Brain pericyte (primary cell): ENCODE measurements at places on chromosomes 1 and 21.

DNA sequence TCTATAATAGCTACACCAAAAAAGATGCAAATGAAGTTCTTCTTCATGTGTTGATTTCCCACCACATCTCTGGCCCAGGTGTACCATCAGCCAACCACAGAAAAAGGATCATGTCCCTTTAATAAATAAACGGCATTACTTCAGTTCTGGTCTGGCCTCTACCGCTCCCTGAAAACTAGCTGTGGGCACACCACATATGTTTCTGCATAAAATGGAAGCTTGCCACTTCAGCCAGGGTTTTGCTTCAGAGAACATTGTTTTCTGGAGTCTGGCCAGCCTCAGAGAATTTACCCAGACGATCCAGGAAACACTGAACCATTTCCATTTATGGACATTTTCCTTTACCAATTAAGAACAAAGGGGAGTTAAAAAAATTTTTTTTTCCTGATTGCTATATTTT lies 5.8 kb upstream of the LAMC2 start:
- DNase-seq: no peak

DNA sequence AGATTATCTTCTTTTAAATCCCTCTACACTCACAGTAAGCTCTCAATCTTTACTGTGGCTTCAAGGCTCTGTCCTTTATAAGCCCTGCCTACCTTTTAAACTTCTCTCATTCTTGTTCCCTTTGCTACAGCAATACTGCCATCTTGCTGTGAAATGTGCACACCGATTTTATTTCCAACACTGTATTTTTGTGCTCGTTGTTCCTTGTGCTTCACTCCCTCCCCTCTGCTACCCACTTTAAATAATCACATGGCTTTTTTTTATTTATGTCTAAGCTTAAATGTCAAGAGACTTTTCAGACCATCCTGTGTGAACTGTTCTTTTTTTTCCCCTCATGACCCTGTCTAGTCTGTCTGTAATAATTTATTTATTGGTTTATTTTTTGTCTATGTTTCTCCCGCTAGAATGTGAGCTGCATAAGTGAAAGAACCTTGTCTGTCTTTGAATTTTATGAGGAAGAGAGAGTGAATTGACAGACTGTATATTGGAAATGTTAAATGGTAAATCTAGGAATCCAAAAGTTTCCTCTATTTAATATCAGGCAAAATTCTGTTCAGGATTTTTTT lies 45.7 kb downstream of the ABCD3 start:
- peak; percentile 8 for DNase-seq

GRCh38 chr1:205438213-205439158 lies 16.6 kb upstream of the LEMD1 start:
- no peak for DNase-seq

- DNase-seq: no peak
These were observed 43.8 kb upstream of the RAVER2 start for GRCh38 chr1:64701071-64701470.

DNA sequence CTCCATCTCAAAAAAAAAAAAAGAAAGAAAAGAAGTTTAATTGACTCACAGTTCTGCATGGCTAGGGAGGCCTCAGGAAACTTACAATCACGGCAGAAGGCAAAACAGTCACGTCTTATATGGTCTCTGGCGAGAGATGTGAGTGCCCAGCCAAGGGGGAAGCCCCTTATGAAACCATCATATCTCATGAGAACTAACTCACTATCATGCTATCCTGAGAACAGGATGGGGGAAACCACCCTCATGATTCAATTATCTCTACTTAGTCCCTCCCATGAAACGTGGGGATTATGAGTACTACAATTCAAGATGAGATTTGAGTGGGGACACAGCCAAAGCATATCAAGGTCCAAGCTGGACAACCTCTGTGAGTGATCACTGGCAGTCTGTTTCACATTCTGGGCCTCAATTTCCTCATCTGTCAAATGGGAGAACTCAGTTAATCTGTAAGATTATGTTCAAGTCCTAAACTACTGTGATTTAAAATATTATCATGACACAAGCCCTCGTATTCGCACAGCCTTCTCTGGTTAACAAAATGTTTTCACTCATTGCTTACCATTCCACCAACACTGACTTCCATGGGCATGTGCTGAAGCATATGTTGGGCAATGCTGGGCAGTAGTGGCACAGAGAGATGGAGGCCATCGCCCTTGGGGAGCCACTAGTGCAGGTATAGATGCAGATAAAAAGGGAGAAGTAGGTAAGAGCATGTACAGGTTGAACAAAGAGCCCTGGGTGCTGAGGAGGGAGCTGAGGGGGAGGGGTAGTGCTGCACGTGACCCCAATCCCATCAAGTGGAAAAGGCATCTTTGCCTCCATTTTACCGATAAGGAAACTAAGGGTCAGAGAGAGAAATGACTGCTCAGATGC lies 46.2 kb upstream of the SLC2A1 start:
- no peak for DNase-seq

- DNase-seq: peak; percentile 25
These were observed 268.9 kb downstream of the HHAT start for GRCh38 chr1:210597555-210598134.

GRCh38 chr1:225974454-225974853 lies 24.7 kb downstream of the SDE2 start:
- no peak for DNase-seq

GRCh38 chr1:175147569-175147968 lies 45.0 kb downstream of the KIAA0040 start:
- DNase-seq: no peak

GRCh38 chr1:206021626-206022365 lies 1.9 kb downstream of the CTSE start:
- DNase-seq: no peak

DNA sequence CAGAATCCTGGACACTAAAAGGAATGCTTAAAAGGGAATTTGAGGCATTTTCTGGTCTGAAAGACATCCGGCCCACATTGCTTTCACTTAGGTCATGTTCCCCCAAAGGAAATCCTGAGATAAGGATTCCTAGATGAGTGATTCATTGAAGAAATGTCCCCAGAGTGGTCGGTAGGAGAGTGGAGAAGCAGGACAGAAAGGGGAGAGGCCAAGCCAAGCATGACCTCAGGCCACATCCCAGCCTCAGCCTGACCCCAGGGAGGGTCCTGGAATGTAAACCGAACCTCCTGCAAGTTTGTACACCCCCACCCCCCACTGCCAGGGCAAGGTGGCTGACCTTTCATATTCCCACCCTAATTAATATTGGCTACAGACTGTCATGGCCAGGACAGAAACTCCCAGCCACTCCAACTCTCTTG lies 16.6 kb downstream of the HIVEP3 start:
- no peak for DNase-seq

DNA sequence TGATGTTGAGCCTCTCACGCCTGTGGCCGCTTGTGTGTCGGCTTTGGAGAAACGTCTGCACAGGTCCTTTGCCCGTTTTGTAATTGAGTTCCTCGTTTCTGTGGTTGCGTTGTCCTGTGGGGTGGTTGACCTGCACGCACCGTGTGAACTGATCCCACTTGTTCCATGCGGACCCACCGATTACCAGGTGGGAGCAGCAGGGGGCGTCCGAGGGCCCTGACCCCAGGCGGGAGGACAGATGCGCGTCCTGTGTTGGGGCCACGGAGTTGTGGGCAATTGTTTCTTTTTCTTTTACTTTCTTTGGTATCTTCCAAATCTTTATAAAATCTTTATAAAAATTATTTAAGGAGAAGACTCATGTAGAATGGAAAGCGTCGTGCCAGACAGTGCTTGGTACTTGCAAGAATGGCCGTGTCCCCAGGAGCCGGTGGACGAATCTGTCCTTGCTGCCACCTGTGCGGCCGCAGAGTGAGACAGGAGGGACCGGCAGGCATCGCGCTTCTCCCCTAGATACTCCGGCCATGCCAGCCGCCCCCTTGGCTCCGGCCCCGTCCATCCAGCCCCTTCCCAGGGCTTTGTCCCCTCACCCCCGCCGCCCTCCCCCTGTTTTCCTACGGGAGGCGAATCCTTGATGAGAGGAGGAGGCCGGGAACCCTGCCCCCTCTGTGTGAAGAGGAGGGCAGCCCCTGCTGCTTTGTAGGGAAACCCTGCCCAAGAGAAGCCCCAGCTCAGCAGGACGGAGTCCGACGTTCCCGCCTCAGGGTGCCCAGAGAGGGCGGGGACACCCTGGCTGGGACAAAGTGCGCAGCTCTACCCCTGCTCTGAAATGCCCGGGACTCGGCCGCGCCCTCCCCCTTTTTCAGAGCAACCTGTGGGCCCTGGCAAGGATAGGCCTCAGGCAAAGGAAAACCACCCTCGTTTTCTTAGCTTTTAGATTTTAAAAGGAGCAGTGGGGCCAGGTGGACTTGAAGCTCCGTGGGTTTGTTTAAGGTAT lies 41.7 kb downstream of the PRKCZ start:
- DNase-seq: no peak

GRCh38 chr1:202615501-202616354 lies 94.5 kb downstream of the SYT2 start:
- DNase-seq: no peak

GRCh38 chr1:230082211-230082610 lies 15.2 kb downstream of the GALNT2 start:
- no peak for DNase-seq

- DNase-seq: no peak
These were observed 1.0 kb downstream of the ROR1 start for GRCh38 chr1:63774617-63775417.

GRCh38 chr1:59900640-59901039 lies 25.9 kb downstream of the CYP2J2 start:
- no peak for DNase-seq

DNA sequence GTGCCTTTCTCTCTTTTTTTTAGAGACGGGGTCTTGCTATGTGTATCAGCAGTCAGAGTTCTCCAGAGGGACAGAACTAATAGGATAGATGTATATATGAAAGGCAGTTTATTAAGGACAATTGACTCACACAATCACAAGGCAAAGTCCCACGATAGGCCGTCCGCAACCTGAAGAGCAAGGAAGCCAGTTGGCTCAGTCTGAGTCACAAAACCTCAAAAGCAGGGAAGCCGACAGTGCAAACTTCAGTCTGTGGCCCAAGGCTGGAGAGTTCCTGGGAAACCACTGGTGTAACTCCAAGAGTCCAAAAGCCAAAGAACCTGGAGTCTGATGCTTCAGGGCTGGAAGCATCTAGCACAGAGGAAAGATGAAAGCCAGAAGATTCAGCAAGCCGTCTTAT lies 16.3 kb upstream of the H3-3A start:
- DNase-seq: no peak

DNA sequence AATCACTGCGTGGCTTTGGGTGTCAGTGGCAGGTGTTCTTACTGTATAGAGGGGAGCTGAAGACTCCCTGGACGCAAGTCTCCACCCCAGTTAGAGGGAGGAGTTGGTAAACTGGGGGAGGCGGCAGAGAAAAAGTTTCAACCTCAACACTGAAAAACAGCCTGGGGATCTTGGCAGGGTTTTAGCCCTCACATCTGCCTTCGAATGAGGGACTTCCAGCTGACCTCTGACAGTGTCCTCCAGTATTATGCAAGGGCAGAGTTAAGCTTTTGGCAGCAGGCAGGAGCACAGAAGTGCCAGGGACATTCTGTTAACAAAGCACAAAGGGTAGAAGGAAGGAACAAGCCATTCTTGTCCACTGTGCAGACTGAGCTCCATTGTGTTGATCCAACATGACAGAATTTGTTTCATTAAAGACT lies 41.2 kb upstream of the RAB4A start:
- no peak for DNase-seq

GRCh38 chr1:109167001-109167506 lies 46.7 kb upstream of the SARS1 start:
- no peak for DNase-seq

DNA sequence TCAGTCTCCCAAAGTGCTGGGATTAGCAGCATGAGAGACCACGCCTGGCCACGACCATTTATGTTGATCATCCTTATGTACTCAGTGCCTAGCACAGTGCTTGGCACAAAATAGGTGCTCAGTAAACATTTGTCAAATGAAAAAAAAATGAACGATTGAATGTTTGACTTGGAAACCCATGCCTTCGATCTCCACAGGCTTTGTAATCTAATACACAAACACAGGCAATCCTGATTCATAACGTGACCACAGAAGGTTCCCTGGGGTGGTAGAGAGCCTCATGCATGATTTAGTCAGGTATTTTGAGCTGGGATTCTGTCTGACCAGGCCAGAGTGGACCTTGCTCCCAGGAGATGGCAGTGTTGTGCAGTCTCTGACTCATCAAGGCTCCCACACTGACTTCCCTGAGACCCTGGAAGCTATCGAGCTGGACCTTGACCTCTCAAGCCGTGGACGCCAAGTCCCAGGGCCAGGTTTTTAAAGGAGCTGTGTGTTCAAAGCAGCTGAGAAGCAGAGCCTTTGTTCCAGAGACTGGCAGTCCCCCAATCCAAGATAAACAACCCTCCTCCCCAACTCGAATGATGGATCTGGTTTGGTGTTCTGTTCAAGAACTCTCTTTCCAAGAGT lies 81.1 kb downstream of the PGM1 start:
- DNase-seq: peak; percentile 89

- DNase-seq: no peak
These were observed 1.0 kb upstream of the DIRAS3 start for GRCh38 chr1:68051475-68051874.

- DNase-seq: peak; percentile 91
These were observed 66.2 kb downstream of the ATP2B4 start for GRCh38 chr1:203692565-203693470.

DNA sequence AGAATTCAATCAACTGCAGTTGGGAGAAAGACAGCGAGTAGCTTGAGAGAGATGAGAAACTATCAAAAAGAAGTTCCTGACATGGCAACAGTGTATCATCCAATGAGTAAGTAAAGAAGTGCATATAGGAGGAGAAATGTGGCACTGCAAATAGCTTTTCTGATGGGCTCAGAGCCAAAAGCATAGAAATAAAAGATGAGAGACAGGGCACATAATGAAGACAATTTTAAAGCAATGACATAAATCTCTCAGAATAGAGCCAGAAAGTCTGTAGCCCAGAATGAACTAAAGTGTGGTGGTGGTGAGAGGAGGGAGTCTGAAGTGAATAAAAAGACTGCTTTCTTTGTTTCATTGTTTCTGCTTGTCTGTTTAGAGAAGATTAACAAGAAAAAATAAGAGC lies 34.3 kb downstream of the TNFSF18 start:
- DNase-seq: no peak

DNA sequence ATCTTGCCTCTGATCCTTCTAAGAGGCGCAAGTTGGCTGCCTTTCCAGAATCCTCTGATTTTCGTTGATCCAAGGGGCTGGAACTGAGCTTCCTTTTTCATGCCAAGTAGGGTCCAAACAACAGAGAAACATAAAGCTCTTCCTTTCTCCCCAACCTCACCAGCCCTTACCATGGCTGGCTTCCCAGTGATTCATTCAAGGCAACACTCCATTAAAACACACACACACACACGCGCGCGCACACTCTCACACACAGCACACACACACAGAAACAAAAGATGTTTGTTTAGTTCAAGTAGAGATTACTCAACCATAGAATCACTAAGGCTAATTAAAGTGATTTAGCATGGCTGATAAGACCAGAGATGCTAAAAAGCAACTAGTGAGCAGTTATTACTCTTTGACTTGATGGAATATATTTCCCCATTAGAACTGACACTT lies 13.0 kb upstream of the GUCA2A start:
- DNase-seq: no peak

GRCh38 chr1:154467434-154468102 lies 34.5 kb upstream of the TDRD10 start:
- DNase-seq: no peak
